ENCODE measurements at places on chromosomes 7 and 10.
A peak's percentile ranks its signal among the peaks of the same experiment; 100 is the strongest.

- DNase-seq = no peak
Observed at GRCh38 chr10:118041316-118041715, 5.4 kb downstream of the RAB11FIP2 start.

DNA sequence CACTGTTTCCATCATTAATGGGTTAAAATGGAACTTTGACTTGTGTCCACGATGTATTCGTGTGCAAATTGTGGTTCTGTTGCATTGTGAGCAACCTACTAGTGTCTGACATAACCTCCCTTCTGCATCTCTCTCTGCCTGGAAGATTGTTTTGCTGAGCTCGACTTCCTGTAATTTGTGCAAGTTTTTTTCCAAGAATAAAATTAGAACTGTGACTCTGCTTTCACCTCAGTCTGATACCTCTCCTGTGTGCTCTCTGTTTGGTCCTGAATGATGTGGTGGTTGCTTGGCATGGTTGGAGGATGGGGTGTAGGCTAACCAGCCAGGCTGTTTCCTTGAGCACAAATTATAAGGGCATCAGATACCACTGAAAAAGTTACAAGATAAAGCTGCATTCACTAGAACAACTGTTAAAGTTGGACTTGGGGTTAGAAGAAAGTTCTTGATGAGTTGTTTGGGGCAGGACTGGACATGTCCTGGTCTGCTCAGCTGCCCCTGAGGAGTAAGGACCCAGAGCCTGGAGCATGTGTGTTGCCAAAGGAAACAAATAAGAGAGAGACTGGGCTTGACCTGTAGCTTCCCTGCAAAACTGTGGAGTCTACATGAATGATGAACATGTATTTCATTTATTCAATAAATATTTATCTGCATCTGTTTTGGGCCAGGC is 1.9 kb upstream of the VOPP1 start:
- DNase-seq = no peak

DNA sequence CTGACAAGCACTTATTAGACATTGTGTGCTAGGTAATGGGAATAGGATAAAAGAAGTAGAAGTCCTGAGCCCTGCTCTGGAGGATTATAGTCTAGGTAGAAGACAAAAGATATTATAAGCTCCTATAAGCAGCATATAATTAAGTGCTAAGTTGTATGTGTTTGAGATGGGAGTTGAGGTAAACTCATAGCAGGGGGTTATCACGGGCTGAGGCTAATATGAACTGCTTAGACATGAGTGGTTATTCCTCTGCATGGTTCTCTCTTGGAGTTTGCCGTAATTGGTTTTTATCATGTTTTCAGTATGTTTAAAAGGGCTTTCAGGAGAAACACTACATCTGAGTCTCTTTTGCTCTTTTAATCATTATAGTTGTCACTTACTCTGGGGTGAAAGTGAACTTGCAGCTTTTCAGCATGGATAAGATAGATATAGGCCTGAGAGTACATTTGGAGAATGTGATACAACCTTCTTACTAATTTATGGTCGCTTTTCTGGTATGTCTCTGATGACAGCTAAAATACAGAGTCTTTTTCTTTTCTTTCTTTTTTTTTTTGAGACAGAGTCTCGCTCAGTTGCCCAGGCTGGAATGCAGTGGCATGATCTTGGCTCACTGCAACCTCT is 39.0 kb downstream of the SMNDC1 start:
- DNase-seq = no peak

DNA sequence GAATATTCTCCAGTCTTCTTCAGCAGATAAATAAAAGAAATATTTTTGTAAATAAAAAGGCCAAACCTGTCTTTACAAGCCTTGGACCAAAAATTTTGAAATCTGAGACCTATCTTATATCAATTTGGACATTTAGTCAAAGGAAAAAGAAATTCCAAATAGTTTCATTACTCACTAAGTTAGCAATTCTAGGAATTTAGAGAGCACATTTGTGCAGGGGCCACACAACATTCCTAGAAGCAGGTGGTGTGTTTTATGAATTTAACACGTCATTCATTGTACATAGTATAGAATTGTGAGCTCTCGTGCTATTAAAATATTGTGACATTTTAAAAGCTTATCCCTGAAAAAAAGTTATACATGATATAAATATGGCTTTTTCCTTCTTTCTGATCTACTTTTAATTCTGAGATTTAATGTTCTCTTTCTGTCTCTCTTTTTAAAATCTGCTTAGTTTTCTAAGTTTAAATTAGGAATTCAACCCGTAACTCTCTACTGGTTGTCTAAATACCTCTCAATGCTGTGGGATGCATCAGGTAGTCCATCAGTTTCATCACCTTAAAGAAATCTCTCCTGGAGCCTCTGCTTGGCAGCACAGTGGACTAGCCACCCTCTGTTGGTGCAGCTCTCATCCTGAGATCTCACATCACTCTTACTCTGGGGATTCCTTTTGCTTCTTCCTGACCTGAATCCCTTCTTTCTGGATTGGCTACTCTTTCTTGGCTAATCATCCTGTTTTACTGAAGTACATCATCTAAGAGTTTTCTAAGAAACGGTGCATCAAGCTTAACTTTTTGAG is 124.5 kb downstream of the SEMA3E start:
- no peak for DNase-seq

- no peak for DNase-seq
Observed at GRCh38 chr10:31507427-31507826, 188.4 kb downstream of the ZEB1 start.

DNA sequence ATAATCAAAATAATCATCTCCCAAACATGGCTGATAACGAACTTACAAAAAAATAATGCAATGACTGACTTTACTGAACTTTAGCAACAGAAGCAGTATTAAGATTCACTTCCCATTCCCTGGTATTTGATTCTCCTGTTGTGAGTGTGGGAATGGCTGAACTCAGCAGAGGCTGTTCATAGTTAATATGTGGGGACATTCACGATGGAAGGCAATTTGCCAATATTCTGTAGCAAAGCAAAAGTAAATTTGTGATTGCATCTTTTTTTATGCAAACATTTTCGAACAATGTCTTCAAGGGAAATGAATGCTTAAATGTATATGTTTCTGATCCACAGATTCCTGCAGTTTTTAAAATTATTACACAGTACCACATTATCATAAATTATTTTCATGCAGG is 431.7 kb upstream of the KLF6 start:
- DNase-seq = no peak

GRCh38 chr10:69505636-69506318 is 54.5 kb downstream of the TSPAN15 start:
- DNase-seq = no peak

DNA sequence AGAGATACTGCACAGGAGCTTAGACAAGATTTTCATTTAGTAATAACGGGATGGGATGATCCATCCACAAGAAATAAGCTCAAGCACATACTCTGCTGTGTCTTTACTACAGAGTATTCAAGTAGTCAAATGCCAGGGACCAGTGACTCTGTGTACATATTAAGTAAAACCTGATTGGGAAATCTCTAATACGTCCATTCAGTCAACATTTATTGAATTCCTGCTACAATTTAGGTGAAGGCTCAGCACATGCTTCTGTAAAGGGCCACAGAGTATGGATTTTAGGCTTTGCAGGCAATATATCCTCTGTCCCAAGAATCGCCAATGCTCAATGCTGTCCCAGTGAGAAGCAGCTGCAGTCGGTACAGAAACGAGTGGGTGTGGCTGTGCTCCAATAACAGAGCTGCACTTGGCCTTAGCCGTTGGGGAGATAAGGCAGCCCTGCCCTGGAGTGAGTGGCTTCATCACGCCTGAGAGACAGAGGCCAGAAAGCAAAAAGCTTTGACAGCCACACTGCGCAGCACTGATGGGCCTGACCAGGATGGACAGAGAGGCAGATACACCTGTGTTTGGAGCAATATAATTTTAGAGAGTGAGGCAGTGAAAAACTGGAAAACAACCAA is 186.8 kb downstream of the PARD3 start:
- DNase-seq = no peak

DNA sequence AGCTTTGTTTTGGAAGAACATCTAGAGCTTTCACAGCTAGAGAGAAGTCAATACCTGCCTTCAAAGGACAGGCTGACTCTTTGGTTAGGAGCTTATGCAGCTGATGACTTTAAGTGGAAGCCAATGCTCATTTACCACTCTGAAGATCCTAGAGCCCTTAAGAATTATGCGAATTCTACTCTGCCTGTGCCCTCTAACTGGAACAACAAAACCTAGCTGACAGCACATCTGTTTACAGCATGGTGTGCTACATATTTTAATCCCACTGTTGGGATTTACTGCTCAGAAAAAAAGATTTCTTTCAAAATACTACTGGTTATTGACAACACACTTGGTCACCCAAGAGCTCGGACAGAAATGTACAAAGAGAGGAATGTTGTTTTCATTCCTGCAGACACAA is 57.3 kb downstream of the PALS2 start:
- no peak for DNase-seq

DNA sequence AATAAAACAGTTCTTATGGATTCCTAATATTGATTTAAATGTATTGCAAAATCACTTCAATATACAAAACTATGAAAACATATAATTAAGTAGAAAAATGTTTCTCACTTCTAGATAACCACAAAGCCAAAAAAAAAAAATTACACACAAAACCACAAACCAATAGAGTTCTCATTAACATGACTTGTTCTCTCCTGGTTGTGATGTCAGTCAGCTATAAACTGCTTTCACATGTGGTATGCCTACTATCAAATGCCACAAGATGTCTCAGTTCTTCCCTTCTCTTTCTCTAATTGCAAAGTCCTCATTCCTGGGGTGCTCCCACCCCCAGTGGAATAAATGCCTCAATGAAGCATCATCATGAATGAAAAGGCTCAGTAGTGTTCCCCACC is 16.6 kb downstream of the GNAI1 start:
- no peak for DNase-seq

DNA sequence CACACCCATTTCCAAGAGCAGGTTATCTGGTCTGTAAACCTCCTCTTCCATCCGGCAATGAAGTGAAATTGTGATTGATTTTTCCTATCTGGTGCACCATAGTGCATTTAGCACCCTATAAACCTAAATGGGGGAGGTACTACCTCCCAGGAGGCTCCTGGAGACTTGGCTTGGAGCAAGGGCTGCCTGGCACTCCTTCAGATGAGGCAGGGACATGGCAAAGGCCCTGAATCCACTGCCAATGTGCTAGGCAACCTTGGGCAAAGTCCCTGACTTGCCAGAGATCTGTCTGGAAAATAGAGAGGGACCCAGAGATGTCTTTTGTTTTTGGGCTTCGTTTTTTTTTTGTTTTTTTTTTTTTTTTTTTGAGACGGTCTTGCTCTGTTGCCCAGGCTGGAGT is 6.7 kb upstream of the GRID1 start:
- no peak for DNase-seq

DNA sequence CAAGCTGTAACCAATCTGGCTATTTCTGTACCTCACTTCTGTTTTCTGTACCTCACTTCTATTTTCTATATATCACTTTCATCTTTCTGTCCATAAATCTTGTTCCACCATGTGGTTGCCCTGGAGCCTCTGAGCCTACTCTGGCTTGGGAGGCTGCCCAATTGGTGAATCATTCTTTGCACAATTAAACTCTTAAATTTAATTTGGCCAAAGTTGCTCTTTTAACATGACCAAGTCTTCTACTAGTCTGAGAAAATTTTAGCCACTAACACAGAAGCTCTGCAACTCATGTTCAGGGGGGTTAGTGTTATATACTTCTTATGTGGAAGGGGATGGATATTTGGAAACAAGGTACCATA is 503.5 kb downstream of the KIF20B start:
- DNase-seq = no peak

GRCh38 chr7:35380739-35381224 is 126.9 kb upstream of the TBX20 start:
- DNase-seq = no peak

DNA sequence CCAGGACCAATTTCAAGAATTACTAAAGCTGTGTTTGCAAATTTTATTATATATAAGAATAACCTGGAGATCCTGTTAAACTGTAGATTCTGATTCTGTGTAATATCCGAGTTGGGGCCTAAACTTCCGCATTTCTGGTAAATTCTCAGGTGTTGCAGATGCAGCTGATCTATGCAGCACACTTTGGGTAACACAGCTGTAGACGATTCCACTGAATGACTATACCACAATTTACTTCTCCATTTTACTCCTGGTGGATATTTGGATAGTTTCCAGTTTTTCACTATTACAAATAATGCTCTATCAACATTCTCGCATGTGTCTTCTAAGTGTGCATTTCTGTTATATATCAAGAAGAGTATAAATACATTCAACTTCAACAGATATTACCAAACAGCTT is 7.5 kb downstream of the GDI2 start:
- no peak for DNase-seq

DNA sequence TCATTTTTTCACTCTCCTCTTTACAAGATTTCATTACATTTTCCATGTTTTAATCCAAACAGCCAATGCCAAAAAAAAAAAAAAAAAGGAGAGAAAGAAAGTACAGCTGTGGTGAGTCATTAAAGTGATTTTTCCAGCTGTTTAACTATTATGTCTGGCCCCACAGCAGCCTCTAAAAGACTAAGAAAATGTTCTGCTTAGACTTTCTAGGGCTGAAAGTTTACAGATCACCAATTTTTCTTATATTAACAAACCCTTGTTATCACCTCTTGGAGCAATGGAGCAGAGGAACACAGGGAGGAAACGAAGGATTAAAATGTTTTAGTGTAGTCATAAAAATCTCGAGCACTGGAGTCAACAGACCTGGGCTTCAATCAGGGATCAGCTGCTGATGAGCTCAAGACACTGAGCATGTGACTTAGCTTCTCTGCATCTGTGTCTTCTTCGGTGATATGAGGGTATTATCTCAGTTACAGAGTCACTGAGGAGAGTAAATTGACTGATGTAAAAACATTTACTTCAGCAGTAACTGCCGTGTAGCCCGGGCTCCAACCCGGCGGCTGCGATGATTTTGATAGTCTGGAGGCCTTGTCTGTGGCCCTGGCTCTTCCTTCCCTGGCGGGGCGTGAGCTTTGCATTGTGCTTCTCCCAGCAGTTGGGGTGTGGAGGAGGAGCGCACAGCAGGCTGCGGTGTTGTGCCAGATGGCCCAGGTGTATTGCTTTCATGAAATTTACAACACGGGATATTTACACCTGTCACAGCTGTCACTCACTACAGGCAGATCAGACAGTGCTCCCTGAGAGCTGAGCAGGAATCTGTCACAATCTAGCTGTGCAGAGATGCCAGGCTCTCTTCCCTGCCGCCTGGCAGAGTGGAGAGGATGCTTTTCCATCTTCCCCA is 298.3 kb upstream of the FZD8 start:
- peak; percentile 18 for DNase-seq

- no peak for DNase-seq
Observed at GRCh38 chr7:2508327-2509215, 11.0 kb upstream of the LFNG start.

- DNase-seq = no peak
Observed at GRCh38 chr7:155843426-155844018, 31.3 kb upstream of the SHH start.

- peak; percentile 22 for DNase-seq
Observed at GRCh38 chr7:28298870-28299518, 113.3 kb upstream of the CREB5 start.

- DNase-seq = no peak
Observed at GRCh38 chr10:93357680-93358079, 124.5 kb downstream of the MYOF start.

DNA sequence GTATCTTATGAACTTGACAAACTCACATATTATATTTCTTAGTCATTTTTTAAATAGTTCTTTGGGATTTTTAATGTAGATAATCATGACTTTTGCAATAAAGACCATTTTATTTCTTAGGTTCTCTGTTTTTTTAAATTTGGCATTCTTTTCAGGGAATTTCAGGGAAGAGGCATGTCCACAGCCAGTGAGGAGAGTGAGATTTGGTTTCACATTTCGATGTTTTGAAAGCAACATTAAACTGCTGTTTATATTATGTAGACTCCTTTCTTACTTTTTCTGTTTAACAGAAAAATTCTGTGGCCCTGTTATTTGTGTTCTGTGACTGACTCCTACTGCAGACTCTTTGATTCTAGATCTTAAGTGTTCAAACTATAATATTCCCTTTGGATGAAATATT is 153.7 kb downstream of the FAM107B start:
- DNase-seq = no peak

All from DMS 273 treated with DMSO at 0.1 percent for 48 hours (cell line).